BJ (cell line): ENCODE measurements at places on chromosomes 16 and 17.

GRCh38 chr16:50267151-50267631 is 840 bp downstream of the ADCY7 start:
- DNase-seq: no peak

GRCh38 chr17:49016775-49017463 is 19.7 kb downstream of the IGF2BP1 start:
- no peak for DNase-seq

DNA sequence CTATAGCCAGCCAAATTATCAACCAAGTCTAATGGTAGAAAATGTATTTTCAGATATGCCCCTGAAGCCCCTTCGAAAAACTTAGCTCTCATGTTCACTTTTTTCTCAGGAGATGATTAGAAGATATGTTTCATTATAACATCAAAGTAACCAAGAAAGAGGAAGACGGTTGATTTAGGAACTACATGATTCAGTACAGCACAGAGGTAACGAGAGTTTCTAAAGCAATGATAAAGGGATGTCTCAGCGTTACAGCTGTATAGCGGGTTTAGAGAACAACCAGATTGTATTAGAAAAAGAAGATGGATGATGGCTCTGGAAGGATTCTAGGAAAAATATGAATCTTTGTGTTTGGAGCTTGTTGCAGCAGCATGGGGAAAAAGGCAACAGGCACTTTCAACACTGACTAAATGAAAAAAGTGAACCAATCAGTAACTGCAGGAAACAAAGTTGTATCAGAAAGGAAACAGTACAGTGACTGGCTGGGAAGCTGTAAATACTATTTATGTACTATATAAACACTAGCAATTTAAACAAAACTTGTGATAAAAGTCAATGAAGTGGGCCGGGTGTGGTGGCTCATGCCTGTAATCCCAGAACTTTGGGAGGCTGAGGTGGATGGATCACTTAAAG is 21.5 kb downstream of the MBTD1 start:
- no peak for DNase-seq

DNA sequence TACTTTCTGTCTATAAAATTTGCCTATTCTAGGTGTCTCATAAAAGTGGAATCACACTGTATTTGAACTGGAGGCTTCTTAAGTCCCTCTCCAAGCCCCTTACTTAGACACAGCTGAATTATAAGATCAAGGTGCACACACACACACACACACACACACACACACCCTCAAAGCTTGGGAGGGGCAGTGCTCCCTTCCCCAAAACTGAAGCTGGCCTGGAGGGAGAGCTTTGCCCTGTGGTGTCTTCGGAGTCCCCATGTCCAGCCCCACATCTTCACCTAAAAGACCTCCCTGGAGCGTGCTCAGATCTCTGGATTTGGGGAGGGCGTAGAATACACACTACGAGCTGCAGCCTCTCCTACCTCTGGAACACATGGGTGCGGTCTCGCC is 828 bp downstream of the EMP2 start:
- no peak for DNase-seq

- no peak for DNase-seq
Observed at GRCh38 chr17:37737971-37738370, 6.9 kb downstream of the HNF1B start.

GRCh38 chr17:19248928-19249574 is 11.9 kb downstream of the EPN2 start:
- DNase-seq: peak; percentile 58

GRCh38 chr17:27494192-27495091 is 38.2 kb downstream of the KSR1 start:
- DNase-seq: no peak

- DNase-seq: no peak
Observed at GRCh38 chr16:69718111-69718764, 8.1 kb downstream of the NQO1 start.

DNA sequence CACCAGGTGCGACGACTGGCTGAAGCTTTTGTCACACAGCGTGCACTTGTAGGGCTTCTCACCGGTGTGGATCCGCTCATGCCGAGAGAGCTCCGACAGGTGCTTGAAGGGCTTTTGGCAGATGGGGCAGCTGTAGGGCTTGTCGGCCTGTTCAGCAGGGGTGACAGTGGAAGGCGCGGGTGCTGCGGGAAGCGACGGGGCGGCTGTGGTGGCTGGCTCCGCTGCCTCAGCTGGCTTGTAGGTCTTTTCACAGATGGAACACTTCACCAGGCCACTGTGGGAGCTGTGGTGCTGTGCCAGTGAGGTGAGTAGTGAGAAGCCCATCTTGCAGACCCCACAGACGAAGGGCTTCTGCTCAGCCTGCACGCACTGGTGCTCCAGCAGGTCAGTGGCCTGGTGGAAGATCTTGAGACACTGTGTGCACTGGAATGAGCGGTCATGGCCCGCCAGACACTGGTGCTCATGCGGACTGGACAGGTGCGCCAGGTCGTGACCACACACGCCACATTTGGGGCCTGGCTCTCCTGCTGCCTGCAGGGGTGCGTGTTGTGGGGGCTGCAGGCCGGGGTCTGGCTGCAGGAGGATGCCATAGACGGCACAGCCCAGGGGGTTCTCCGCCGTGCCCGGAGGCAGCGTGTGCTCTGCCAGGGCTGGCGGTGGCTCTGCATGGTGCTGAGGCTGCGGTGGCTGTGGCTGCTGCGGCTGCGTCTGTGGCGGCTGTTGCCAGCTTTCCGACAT is 2.8 kb downstream of the ZNF319 start:
- DNase-seq: no peak

DNA sequence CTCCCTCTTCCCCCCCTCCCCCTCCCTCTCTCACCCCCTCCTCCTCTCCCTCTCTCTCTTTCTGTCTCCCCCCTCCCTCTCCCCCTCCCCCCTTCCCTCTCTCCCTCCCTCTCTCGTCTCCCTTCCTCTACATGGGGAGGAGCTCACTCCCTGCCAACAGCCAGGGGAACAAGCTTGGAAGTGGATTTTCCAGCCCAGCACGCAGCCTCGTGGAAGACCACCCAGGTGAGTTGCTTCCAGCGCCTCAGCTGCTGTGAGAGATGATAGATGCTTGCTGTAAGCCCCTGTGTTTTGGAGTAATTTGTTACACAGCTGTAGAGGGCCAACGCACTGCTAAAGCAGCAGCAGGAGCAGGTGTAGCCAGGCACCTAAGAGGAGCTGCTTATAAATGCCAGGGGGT is 20.8 kb downstream of the ACTG1 start:
- DNase-seq: no peak

- no peak for DNase-seq
Observed at GRCh38 chr17:62888148-62888547, 77.9 kb upstream of the TANC2 start.

DNA sequence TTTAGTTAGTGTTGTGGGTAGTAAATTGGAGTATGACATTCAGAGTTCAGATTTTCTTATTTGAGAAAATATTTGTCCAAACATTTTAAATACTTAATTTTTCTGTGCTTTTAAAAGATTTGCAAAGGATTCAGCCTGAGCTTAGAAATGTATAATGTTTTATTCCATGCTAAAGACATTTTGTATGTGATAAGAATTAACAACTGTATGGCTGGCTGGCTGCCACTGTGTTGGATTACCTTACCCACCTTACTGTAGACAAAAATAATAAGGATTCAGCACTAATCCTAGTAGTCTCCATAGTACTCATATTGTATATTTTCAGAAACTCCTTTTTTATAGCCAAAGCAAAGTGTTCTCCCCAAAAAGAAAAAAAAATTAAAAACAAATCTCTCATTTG is 74.8 kb downstream of the TANC2 start:
- no peak for DNase-seq

GRCh38 chr16:78762222-78762621 is 662.8 kb downstream of the WWOX start:
- no peak for DNase-seq

DNA sequence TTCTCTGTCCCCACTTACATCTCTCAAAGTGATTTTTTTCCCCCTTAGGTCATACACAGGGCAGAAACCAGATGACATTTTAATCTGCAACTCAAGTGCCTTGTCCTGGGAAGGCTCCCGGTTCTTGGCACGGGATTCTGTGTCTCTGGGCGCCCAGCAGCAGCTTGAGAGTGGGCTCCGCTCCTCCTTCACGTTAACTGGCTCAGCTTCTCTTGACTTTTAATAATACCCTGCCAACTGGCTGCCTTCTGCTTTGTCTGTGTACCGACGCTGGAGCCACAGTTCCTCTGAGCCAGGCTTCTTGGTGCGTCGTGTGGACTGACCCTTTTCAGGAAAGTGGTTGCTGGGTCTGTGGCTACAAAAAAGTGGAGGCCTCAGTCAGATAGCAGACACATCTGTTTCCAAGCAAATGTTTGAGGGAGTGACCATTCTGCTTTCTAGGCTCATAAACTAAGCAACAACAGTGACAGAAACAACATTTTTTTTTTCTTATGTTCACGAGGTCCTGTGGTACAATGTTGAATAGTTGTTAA is 64.9 kb downstream of the IRF8 start:
- DNase-seq: peak; percentile 8

GRCh38 chr17:77877036-77877435 is 81.5 kb upstream of the TNRC6C start:
- no peak for DNase-seq

DNA sequence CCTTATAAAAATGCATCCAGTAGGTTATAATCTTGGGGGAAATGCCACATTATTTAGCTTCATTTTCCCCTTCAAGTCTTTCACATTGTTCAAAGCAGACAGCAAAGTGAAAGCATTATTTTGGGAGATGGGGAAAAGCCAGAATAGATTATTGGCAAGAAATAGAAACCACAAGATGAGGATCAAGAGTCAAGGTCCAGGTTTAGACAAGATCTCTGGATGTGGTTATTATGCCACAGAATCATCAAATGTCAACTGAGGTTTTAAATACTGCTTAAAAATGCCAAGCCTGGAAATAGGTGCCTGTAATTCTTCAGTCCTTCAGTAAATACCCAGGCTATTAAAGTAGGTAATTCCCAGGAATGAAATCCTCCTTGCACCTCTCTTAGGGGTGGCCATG is 65.1 kb upstream of the ALOX12 start:
- no peak for DNase-seq

- DNase-seq: no peak
Observed at GRCh38 chr17:74924250-74924948, at the start of gene OTOP2. Gene OTOP2 (plus strand): TSS chr17:74924273. CDS start chr17:74924633, 360 bp downstream.

DNA sequence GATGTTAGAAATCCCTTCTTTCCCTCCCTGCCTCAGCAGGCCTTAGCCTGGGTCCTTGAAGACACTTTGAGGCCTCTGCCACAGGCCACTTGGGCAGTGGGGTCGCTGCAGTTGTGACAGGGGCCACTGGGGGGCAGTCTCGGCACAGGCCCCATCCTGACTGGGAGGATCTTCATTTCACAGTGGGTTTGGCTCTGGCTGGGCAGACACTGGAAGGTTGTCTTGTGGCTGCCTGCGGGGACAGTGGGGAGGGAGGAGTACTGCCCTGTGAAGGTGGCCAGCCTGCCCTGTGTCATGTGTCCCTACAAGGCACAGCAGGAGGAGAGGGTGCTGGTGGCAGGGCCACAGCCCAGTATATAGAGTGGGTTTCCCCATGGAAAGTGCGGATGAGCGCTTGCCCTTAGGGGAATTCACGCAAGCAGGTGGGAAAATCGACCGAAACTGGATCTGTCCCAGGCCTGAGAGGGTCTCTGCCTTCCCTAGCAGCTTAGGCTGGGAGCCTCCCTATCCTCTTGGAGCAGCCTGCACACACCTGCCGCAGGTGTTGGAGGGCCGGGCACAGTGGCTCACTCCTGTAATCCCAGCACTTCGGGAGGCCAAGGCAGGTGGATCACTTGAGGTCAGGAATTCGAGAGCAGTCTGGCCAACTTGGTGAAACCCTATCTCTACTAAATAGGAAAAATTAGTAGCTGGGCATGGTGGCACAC is 28.8 kb downstream of the GINS2 start:
- DNase-seq: no peak

- no peak for DNase-seq
Observed at GRCh38 chr17:77419095-77419494, 278.3 kb downstream of the SEC14L1 start.

DNA sequence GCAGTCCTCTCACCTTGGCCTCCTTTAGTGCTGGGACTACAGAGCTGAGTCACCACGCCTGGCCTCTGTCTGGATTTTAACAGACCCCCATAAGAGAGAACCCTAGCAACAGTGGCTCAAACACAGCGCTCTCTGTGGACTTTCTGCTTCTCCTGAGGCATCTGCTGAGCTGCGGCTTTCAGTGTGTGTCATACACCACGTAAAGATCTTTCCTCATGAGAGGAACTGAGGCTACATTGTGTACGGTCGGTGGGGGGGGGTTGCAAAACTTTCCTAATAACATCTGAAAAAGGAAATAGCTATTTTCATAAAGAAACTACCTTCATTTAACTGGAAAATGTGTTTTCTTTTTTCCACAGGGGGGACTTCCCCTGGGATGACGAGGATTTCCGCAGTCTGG is 32.9 kb downstream of the DEF8 start:
- DNase-seq: no peak

DNA sequence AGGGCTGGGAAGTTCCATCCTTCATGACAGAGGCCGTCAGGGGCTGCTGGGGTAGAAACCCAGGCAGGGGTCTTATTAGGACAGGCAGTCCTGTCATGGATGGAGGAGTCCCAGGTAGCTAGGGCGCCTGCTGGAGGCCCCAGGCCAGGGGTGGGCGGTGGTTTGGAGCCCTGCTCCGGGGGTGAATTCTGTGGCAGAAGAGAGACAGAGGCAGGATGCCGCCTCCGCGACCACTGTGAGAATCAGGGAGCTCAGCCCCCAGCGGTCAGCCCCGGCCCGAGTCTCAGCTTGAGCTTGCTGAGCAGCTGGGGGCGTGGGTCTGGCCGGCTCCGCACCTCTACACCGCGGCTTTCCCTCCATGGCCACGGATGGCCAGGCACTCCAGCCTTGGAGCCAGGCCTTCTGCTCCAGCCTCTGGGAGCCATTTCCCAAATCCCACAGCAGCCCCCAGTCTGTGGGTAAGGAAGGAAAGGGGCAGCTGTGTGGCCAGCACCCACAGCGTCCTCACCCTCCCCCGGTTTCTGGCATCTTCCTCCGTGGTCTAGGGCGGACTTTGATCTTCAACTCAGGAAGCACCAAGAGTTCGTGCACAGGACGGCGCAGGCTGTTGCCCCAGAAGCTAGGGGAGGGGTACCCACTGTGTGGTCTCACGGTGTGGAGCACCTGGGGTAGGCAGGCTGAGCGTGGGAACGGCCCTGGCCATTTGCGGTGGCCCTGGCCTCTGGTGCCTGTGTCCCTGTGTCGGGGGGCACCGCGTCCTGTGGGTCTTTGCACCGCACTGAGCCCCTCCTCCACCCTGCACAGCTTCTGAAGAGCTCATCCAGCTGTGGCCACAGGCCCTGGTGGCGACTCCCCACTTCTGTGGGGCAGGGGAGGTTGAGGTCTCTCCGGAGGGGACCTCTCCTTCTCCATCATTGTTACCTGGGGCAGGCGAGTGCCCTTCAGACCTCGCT is 14.1 kb downstream of the CD7 start:
- no peak for DNase-seq

DNA sequence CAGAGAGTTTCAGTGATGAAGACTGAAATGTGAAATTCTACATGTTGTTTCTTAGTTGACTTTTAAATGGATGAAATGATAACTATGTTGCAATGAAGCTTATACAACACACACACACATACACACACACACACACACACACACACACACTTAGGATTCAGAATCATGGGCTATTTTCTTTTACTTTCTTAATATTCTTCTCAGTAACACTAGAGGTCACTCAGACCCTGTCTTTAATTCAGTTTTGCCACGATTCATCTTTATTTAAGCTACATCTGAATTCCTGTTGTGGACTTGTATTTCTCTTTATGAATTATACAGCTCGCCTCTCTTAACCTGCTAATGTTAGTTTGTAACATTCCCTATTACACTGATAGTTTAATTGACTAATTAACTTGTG is 109.6 kb upstream of the GOT2 start:
- DNase-seq: no peak

- DNase-seq: no peak
Observed at GRCh38 chr17:40490289-40490853, 11.1 kb downstream of the TNS4 start.

GRCh38 chr17:73831699-73832098 is 187.5 kb upstream of the SDK2 start:
- DNase-seq: no peak
